ENCODE measurements at places on chromosomes 13 and 19.

DNA sequence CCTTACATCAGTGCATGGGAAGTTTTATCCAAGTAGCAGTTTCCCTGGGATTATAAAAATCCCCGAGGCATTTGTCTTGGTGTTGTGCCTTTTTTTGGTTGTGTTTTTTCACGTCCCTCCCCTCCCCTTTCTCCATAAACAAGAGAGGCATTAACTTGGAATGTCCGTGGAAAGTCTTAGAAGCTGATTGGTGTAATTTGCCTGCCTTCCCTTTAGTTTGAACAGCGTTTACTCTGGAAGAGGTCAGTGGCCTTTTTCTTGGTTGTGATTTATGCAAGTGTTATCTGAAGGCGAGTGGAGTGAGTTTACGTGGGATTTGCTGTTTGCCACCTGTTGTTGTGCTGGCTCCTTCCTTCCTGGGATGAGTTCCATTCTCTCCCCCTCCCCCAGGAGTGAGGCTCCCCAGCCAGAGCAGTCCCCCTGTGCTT is 7.2 kb downstream of the ACTN4 start:
- DNase-seq, result no peak

- DNase-seq, result no peak
Observed at GRCh38 chr13:98327371-98328270, 150.6 kb upstream of the RNF113B start.

DNA sequence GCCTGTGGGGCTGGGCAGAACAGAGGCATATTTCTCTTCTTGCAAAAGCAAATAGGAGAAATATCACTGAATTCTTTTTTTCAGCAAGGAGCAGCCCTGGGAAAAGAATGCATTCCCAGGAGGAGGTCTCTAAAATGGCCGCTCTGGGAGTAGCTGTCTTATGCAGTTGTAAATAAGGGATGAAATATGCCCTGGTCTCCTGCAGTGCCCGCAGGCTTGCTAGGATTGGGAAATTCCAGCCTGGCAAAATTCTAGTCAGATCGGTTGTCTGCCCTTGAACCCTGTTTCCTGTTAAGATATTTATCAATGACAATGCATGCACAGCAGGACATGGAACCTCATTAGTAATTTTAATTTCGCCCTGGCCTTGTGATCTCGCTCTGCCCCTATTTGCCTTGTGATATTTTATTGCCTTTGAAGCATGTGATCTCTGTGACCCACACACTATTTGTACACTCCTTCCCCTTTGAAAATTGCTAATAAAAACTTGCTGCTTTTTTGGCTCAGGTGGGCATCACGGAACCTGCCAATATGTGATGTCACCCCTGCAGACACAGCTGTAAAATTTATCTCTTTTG is 1993.2 kb downstream of the PCDH9 start:
- DNase-seq, result no peak

GRCh38 chr13:113413898-113414282 is 39.4 kb downstream of the ADPRHL1 start:
- DNase-seq, result no peak

DNA sequence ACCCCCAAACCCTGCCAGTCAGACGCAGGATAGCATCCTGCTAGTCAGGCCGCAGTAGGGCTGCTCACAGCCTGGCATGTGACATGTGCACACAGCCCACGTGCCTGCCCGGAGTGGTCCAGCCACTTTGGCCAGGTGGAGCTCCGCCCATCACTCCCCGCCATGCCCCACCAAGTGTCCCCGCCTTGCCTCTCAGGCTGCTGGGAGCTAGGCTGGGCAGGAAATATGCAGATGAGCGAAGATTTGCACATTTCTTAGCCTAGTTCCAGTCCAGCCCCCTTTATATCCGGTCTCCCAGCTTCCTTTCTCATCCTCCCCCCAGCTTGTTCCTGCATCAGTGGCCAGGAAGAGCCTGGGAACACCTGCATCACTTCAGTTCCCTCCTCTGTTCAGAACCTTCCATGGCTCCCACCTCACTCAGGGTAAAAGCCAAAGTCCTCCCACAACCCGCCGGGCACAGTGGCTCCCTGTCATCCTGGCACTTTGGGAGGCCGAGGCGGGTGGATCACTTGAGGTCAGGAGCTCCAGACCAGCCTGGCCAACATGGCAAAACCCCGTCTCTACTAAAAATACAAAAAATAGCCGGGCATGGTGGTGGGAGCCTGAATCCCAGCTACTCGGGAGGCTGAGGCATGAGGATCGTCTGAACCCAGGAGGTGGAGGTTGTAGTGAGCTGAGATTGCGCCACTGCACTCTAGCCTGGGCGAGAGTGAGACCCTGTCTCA is 2.3 kb upstream of the DOCK6 start:
- DNase-seq, result no peak

DNA sequence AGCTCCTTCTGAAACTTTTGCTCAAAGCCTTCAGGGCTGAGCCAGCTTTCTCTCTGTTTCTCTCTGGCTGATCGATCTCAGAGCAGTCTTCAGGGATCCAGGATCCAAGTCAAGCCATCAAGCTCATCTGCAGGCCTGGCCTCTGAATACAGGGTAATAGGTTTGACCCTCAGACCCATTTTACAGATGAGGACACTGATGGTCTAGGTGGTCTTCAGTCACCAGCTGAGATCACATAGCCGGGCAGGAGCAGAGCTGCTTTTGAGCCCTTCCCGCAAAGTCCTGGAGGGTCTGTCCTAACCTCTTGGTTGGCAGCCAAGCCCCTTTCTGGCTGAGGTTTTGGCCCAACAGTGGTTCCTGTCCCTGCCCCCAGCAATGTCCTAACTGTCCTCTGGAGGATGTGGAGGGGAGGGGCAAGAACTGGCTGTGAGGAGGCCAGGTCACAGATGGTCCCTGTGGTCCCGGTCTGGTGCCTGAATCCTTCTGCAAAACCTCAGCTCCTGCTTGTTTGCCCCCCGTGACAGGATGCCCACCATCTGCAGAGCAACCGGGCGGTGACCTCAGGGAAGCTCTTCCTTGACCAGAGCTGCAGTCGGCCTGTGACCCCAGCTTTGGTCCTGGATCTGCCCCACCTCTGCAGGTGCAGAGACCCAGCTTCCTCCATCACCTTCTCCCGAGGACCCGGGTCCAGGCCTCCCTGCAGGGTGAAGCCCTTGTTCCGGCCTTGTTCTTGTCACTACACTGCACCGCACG is 5.8 kb upstream of the PEAK3 start:
- no peak for DNase-seq

GRCh38 chr19:21569494-21569865 is 64.1 kb downstream of the ZNF429 start:
- peak; percentile 51 for DNase-seq

DNA sequence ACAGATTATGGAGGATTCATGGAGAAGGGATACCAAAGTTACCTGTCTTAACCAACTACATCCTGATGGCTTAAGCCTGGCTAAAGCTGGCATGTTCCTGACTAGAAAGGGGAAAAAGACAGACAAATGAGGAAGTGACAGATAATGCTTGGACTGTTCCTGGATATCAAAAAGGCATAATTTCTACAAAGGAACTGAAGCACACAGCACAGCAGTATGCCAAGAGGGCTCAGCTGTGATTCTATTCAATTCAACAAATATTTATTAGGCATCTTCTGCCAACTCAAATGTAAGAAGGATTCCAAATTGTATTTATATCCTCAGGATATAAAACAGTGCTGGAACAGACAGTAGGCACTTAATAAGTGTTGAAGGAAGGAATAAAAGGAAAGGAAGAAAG is 59.5 kb downstream of the KLF12 start:
- DNase-seq, result no peak

- DNase-seq, result no peak
Observed at GRCh38 chr13:54574791-54575190, 1546.2 kb downstream of the OLFM4 start.

DNA sequence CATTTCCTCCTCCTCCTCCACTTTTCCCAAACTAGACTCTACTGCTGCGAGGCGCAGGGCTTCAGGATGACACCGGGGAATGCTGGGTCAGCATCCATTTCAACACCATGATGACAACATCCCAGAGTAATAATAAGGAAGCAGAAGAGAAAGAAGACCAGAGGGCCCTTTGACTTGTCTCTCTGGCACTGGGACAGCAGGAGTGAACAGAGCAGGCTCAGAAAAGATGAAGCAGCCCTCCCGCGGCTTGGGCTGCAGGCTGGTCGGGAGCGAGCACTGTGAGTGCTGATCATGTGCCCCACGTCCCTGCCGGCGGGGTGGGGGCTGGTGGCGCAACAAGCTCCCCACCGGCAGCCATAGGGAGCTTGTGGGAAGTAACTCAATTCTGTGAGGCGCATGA is 30.5 kb downstream of the RANBP3 start:
- DNase-seq, result no peak

DNA sequence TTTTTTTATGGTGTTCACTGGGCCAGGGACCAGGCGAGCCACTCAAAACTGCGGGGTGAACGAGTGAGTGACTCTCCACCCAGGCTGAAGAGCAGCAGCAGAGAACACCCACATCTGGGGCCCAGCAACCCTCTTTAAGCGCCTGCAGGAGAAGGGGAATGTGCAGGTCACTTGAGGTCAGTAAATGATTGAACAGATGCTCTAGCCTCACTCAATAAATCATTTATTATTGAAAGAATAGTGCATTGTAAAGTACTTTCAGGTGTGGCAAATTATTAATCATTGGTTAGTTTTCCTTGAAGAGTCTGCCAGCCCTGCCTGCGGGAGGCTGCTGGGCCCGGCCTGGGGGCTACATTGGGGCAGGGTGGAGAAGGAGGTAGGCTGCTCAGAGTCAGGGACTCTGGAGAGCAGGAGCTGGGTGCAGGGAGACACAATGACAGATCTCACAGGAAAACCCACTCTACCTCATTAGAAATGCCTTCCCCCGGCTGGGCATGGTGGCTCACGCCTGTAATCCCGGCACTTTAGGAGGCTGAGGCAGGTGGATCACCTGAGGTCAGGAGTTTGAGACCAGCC is 42.5 kb downstream of the ABCC4 start:
- no peak for DNase-seq

GRCh38 chr13:97327086-97327485 is 105.0 kb downstream of the MBNL2 start:
- no peak for DNase-seq

GRCh38 chr19:48329167-48329891 is 4.0 kb downstream of the EMP3 start:
- DNase-seq, result peak; percentile 34

DNA sequence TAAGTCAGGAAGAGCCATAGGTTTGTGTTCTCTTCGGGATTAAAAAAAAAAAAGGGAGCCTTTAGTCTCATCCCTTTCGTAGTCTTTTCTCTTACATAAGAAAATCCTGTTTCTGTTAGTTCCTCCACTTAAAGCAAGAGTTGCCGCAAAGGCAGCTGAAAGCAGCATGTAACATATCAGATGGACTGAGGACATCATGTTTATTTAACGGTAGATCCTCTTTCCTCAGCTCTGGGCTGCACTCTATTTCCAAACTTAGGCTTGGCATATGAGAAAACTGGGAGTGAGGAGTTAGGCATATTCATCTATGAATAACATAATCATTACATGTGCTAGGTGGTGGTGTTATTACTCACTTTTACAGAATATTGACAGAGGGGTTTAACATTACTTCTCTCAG is 391.2 kb downstream of the KLF12 start:
- no peak for DNase-seq

- DNase-seq, result no peak
Observed at GRCh38 chr19:47490031-47490430, 6.0 kb upstream of the KPTN start.

GRCh38 chr13:29568731-29569130 is 26.8 kb downstream of the SLC7A1 start:
- DNase-seq, result no peak

- no peak for DNase-seq
Observed at GRCh38 chr19:47075179-47075810, 26.9 kb upstream of the TMEM160 start.

GRCh38 chr13:98710521-98710920 is 42.0 kb downstream of the SLC15A1 start:
- no peak for DNase-seq

GRCh38 chr13:98776644-98777043 is 24.2 kb upstream of the SLC15A1 start:
- DNase-seq, result no peak

GRCh38 chr19:50460161-50460765 is 16.0 kb upstream of the EMC10 start:
- DNase-seq, result no peak

Data from stimulated activated CD4-positive, alpha-beta T cell treated with anti-CD3 and anti-CD28 coated beads, Interleukin-4, amount 100 ng/mL, for 4 hours (primary cell).